ENCODE measurements at places on chromosomes 16 and 17.

- DNase-seq = peak; percentile 69
These were observed 3.2 kb upstream of the METRN start for GRCh38 chr16:711548-712320.

DNA sequence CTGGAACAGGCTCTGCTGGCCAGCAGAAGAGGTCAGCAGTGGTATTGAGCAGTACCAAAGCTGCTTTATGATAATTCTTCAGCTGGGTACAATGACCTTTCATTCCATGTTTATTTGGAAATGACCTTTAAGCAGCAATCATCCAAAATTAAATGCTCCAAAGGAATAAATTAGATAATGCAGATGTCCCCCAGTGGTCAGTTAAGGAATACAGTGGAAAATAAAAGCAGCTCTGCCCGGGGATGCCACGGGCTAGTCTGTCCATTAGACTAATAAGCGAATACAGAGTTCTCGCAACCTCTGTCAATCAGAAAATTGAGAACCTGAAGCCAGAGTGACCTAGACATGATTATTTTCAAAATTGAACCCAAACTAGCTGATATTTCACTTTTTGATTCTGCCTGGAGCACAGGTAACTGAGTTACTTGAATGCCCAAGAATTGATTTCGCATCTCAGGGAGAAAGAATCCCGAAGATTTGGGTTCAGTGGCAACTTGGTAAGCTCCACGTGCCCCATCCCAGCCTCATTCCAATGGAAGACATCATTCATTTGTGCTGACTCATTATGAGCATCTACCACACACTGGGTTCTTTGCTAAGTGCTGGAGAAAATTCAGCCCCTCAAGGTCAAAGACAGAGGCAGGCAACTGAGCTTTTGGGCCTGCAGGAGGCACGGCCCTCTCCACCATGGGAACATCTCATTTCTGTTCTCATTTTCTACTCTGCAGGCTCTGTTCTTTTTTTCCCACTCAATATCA, 34.4 kb upstream of the SLC39A11 start:
- no peak for DNase-seq

DNA sequence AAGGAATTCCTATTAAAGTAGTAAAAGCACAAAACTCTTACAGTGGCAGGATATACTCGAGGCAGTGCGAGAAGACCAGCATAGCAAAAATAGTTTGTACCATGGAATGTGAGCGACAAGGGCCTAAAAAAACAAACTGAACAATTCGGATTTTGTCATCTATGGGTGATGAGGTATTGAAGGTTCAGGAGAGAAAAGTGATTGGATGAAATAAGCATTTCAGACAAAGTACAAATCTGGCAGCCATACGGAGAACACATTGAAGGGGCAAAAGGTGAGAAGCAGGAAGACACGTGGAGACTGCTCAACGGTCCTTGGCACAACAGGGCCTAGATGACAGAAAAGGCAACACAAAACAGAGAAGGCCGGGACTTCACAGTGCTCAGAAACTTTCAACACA, 22.5 kb downstream of the MYH10 start:
- peak; percentile 61 for DNase-seq

- peak; percentile 76 for DNase-seq
These were observed 66.0 kb upstream of the ZNF423 start for GRCh38 chr16:49921791-49922456.

GRCh38 chr17:27338536-27338985, 44.6 kb downstream of the WSB1 start:
- DNase-seq = no peak
